ENCODE measurements at places on chromosomes 5 and 9. TPM values are rescaled to one million over a fixed set of nuclear protein-coding genes. Genes with fewer than 3 reads are reported as not detected.

The DEPDC1B gene
- 0.16 TPM for total RNA-seq

The SPATA9 gene
- total RNA-seq: 0.30 TPM

The CCDC112 gene
- 7.7 TPM for total RNA-seq

The SMIM33 gene
- total RNA-seq: not detected

The SPINK7 gene
- total RNA-seq: not detected

The SVEP1 gene
- total RNA-seq: 20.0 TPM

The TMEM141 gene
- 123 TPM for total RNA-seq

The ZNF346 gene
- 8.5 TPM for total RNA-seq

The CDO1 gene
- total RNA-seq: 24.7 TPM

The SLC25A2 gene
- not detected for total RNA-seq

The INSL6 gene
- not detected for total RNA-seq
